ENCODE measurements at places on chromosomes 6 and 20.

- no peak for DNase-seq
Measured at GRCh38 chr6:133128191-133128590, 113.0 kb upstream of the EYA4 start.

DNA sequence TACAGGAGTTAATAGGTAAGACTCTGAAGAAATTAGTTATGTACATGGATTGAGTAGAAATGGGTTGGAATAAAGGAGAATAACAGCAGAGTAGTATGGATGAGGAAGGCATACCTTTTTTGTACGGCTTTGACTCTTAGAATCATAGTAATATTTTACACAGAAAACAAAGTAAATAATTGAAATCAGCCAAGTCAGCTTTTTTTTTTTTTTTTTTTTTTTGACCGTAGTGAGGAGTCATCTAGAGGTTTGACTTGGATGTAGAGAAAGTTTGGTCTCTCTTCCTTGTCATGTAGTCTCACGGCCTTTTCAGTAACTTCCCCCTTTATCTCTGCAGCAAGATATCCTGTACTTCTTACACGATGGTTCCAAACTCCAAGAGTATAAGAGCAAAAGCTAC lies 158.9 kb downstream of the FLRT3 start:
- no peak for DNase-seq

DNA sequence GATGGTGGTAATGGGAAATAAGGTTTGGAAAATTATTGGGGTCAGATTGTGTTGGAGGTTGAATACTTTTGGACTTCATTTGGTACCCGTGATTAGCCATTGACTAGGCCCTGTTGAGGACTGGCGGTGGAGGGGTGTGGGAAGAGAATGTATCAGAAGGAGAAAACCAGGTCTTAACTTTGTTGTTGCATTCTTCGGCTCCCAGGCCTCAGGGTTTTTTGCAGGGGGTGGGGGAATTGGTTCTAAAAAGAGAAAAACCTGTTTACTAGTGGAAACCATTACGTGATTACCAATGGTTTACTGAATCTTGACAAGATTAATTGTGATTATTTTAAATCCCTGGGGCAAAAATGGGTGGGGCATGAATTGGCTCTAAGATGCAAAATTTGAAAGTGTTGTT lies 85.1 kb downstream of the PHF20 start:
- no peak for DNase-seq

GRCh38 chr6:105372142-105372848 lies 30.6 kb downstream of the PREP start:
- no peak for DNase-seq

DNA sequence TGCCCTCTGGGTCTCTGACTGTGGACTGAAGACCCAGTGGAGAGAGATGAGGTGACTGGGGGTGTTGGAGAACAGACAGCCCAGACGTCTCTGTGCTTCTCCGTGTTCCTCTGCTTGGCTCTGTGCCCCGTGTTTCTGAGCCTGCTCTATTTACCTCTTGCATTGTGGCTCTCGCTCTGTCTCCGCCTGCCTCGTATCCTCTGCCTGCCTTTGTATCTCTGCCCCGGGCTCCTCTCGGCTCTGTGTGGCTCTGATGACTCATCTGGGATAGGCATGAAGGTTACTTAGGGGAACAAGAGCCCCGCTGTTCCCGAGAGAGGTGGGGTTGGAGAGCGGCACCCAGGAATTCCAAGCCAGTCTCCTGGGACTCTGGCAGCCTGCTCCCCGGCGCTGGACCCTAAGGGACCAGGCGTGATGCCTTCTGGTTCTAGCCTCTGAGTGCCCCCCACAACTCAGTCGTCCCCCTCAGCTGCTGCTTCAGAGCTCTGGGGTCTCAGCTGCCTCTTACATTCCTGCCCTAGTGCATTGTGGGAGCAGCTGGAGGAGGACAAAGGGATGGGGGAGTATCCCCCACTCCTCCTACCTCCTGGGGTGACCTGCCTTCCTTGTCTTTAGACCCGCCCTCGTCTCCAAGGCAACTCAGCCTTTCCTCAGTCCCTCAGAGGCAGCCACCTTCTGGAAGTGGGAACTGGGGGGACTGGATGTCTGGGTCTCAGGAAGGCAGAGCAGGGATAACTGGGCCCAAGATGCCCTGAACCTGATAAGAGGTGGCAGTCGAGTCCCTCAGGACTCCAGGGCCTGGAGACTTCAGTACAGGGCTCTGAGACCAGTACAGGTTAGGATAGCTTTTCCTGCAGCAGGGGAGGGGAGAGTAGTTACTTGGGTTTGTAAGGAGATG lies 1.9 kb downstream of the DDR1 start:
- DNase-seq = no peak

DNA sequence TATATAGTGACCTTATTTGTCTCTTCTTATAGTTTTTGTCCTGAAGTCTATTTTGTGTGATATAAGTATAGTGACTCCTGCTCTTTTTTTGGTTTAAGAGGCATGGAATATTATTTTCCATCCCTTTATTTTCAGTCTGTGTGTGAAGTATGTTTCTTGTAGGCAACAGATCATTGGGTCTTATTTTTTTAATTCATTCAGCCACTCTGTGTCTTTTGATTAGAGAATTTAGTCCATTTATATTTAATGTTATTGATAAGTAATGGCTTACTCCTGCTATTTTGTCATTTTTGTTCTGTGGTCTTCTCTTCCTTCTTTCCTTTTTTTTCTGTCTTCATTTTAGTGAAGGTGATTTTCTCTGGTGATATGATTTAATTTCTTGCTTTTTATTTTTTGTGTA lies 51.4 kb upstream of the TOP1 start:
- no peak for DNase-seq

DNA sequence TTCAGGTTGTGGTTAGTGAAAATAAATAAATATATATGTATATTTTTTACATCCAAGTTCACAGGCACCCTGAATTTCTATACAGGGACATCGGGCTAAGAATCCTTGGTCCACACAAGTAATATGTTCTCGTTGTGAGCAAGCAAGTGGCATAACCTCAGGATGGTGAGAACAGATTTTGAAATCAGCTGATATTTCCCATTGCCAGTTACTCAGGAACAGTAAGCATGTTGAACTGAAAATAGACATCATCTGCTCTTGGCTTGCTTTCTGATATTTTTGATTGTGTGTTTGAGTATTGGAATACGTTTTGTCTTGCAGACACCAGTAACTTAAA lies 87.7 kb downstream of the TRMT6 start:
- no peak for DNase-seq

Data from activated CD8-positive, alpha-beta memory T cell treated with anti-CD3 and anti-CD28 coated beads for 1 hour (primary cell).